Activated CD4-positive, alpha-beta T cell treated with anti-CD3 and anti-CD28 coated beads, Interleukin-2, amount 50 U/mL, for 48 hours (primary cell): ENCODE measurements at places on chromosomes 6 and 20.
A peak's percentile ranks its signal among the peaks of the same experiment; 100 is the strongest.

GRCh38 chr20:15515691-15516090 is 1057.6 kb downstream of the KIF16B start:
- DNase-seq = no peak

GRCh38 chr6:139152088-139152891 is 17.4 kb downstream of the HECA start:
- DNase-seq = no peak

- DNase-seq = no peak
Measured at GRCh38 chr20:31770243-31770642, 31.2 kb downstream of the TPX2 start.

GRCh38 chr20:55513954-55514353 is 491.4 kb downstream of the CBLN4 start:
- no peak for DNase-seq

DNA sequence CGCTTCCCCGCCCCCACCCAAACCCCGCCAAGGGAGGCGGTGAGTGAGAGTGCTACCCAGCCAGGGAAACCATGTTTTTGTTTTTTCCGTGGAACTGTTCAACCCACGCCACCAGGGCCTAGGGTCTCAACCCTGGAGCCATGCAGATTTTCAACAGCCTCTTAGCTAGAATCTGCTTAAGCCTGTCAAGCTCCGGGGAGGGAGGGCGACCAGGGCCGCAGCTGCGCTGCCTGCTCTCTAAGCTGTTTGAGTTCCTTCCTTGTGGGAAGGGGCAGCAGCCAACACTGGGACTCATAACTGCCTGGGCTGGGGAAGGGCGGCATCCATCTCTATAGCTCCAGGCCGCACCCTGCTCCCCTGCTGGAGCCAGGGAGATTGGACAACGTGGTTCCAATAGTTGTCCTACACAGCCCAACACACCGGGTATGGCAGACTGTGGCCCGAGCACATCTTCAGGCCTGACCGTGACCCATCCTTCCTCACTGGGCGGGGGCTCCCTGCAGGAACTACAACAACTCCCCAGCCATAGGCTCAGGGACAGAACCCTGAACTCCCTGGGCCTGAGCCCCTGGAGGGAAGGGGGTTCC is 1065.7 kb upstream of the MANEA start:
- no peak for DNase-seq

DNA sequence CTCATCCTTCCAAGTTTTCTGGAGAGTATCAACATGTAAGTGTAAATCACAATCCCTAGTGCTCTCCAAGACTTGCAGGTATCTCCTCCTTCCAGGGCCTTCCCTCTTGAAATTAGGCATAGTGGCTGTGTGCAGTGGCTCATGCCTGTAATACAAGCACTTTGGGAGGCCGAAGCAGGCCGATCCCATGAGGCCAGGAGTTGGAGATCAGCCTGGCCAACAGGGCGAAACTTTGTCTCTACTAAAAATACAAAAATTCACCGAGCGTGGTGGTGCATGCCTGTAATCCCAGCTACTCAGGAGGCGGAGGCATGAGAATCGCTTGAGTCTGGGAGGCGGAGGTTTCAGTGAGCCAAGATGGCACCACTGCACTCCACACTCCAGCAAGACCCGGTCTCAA is 9.4 kb upstream of the ANGPT4 start:
- no peak for DNase-seq

DNA sequence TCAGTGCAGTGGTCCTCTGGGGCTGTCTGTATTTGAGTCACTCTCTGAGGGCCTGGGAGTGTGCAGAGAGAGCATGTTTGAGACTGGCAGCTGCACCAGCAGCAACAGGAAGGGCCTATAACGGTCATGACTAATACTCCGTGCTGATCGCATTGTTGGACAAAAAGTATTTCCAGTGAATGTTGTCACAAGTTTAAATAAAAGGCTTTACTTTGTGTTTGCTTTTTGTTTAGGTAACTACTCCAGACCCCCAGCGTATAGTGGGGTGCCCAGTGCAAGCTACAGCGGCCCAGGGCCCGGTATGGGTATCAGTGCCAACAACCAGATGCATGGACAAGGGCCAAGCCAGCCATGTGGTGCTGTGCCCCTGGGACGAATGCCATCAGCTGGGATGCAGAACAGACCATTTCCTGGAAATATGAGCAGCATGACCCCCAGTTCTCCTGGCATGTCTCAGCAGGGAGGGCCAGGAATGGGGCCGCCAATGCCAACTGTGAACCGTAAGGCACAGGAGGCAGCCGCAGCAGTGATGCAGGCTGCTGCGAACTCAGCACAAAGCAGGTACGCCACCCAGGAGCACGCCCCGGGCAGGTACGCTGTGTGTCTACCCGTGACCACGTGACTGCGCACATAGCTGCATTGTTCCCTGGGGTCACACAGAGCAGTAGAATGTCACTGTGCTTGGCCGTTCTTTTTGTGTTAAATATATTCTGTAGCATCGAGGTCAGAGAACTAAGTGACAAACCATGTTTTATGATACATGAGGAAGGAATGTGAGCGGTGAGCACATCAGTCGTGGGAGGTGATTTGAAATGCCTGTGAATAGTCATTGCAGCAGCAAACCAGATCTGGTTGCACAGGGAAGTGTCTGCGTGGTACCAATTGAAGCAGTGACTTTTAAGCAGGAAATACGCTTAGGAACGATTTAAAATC is 174.7 kb downstream of the TMEM242 start:
- no peak for DNase-seq

GRCh38 chr6:106252687-106253086 is 72.9 kb downstream of the ATG5 start:
- DNase-seq = no peak

DNA sequence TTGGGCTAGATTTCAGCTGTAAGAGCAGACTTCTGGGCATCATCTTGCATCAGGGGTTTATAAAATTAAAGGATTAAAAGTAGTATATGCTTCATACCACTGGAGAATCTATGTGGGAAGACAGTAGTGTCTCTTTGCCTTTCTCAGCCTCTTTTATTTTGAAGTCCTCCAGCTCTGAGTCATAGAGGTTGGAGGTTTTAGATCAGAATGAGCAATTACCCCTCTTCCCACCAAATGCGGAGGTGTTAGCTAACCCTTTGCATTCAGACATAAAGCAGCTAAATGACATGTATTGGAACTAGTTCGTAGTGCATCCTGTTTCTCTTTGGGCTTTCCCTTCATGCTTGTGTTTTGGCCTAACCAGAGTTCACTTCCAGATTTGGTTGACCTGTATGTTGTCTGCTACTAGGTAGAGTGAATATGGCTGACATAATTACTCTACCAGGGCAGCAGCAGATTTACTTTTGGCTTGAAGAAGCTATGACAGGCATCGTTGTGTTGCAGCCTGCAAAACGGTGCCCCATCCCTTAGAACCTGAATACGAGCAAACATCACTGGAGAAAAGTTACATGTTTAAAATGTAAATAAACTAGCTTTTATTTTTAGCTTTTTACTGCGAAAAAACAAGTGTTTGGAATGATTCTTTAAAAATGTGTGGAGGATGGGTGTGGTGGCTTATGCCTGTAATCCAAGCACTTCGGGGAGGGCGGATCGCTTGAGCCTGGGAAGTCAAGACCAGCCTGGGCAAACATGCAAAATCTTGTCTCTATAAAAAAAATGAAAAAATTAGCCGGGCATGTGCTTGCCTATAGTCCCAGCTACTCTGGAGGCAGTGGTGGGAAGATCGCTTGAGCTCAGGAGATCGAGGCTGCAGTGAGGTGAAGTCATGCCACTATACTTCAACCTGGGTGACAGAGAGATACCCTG is 82.2 kb downstream of the MYO6 start:
- peak; percentile 11 for DNase-seq

DNA sequence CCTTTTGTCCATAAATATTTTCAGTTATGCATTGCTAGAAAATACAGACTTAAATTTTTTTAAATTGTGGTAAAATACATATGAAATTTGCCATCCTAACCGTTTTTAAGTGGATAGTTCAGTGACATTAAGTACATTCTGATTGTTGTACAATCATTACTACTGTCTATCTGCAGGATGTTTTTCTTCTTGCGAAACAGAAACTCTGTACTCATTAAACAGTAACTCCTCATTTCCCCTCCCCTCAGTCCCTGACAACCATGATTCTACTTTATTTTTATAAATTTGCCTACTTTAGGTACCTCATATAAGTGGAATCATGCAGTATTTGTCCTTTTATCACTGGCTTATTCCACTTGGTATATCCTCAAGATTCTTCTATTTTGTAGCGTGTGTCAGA is 21.3 kb downstream of the TAF11 start:
- DNase-seq = no peak

GRCh38 chr6:41697861-41698781 is 37.3 kb downstream of the TFEB start:
- no peak for DNase-seq

DNA sequence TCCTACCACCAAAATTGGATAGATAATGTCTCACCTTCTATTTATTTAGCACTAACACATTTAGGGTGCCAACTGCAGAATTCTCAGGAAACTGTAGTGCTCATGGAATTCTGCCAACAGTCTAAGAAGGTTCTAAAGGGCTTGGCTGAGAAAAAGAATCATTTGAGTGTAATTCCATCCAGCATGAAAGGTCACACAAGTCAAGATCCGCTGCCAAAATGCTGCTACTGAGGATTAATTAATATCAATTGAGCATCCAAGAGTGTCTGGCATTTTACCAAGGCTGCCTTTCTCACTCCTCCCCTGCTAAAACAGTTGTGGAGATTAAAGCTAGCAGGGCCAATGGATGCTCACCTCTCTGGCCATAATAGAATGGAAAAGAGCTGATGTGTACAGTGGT is 112.7 kb downstream of the FHL5 start:
- DNase-seq = no peak

- DNase-seq = no peak
Measured at GRCh38 chr6:35780719-35781118, at the start of gene CLPSL1. Gene CLPSL1, plus strand, starts transcription at chr6:35781019. Its CDS starts 92 bp downstream, at chr6:35781111.
